ENCODE measurements at places on chromosomes 1 and 21. TPM values are rescaled to one million over a fixed set of nuclear protein-coding genes. Genes with fewer than 3 reads are reported as not detected.

CD48 gene
- 14.6 TPM for total RNA-seq

TRIM63 gene
- total RNA-seq, result 2.1 TPM

COA6 gene
- 15.6 TPM for total RNA-seq

ATAD3C gene
- total RNA-seq, result 2.4 TPM

DAB1 gene
- total RNA-seq, result 0.33 TPM

ADCY10 gene
- total RNA-seq, result under 0.01 TPM

HECTD3 gene
- total RNA-seq, result 41.8 TPM

Measured in esophagus muscularis mucosa (tissue), 4 donors.